Activated CD8-positive, alpha-beta memory T cell treated with anti-CD3 and anti-CD28 coated beads, Interleukin-2, amount 10 ng/mL, durations not matched to agents 7 days and 5 days (primary cell): ENCODE measurements at places on chromosomes 5 and 9.

- DNase-seq = no peak
These were observed 8.3 kb downstream of the ENTPD8 start for GRCh38 chr9:137432687-137433348.

DNA sequence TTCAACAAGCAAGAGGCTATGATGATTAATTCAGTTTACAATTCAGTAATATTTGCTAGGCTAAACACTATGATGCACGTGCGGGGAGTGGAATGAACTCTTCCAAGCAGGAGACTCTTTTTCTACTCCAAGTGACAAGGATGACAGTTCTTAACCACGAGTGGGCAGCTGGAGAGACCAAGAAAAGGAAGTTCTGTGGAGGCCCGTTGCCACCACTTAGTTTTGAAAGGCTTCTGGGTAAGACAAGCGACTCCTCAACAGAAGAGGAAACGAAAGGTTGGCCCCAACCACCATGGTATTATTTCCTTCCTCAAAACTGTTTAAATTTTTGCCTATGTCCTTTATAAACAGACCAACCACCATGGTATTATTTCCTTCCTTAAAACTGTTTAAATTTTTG lies 2.8 kb downstream of the DCAF12 start:
- peak; percentile 72 for DNase-seq

DNA sequence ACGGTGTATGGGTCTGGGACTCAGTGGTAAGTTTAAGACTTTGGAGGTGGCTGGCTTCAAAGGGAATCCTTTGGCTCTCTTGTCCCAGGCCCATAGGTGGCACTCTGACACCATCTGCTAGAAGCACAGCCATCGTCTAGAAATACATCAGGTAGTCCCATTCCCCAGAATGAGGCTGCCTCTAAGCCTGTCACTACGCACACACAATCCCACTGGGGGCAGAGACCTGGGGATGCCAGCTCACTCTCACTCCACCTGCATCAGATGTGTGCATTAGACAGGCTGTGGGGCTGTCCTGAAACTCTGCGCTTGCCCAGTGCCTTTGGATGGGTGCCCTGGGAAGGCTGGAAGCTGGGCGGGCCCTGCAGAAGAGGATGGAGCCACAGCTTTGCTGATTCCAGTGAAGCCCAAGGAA lies 127.5 kb upstream of the PANK3 start:
- no peak for DNase-seq

GRCh38 chr5:160020964-160021363 lies 12.0 kb downstream of the TTC1 start:
- no peak for DNase-seq

DNA sequence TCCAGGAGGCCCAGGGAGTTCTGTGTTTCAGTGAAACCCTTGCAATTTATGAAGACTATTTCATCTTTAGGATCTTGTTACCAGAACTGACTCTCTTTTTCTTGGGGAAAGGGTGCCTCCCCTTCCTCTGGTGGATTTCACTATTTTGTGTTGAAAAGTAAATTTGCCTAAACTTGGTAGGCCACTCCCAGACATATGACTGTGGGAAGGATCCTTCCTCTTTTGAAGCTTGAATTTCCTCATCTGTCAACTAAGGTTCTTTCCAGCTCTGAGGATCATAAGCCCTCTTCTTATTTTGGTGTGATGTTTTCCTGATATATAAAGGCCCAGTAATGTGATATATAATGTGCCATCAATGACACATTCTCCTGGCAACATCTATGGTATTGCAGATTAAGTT lies 59.1 kb upstream of the ZFAND5 start:
- no peak for DNase-seq

DNA sequence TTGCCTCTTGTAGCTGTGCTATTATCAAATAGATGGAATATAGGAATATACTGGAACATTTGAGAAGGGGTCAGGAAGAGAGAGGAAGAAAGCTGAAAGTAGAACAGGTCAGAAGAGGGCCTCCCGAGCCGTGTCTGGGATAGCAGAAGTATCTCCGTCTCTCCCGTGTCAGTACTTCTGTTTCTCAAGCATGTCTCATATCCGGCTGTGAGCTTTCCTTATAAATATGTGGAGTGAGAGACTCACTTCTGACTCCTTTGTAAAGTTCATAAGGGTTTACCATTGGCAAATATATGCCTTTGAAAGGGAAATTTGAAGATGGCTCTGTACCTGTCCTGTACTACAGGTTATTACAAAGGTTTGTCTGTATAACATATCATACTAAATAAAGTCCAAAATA lies 50.3 kb downstream of the MOCS2 start:
- no peak for DNase-seq

DNA sequence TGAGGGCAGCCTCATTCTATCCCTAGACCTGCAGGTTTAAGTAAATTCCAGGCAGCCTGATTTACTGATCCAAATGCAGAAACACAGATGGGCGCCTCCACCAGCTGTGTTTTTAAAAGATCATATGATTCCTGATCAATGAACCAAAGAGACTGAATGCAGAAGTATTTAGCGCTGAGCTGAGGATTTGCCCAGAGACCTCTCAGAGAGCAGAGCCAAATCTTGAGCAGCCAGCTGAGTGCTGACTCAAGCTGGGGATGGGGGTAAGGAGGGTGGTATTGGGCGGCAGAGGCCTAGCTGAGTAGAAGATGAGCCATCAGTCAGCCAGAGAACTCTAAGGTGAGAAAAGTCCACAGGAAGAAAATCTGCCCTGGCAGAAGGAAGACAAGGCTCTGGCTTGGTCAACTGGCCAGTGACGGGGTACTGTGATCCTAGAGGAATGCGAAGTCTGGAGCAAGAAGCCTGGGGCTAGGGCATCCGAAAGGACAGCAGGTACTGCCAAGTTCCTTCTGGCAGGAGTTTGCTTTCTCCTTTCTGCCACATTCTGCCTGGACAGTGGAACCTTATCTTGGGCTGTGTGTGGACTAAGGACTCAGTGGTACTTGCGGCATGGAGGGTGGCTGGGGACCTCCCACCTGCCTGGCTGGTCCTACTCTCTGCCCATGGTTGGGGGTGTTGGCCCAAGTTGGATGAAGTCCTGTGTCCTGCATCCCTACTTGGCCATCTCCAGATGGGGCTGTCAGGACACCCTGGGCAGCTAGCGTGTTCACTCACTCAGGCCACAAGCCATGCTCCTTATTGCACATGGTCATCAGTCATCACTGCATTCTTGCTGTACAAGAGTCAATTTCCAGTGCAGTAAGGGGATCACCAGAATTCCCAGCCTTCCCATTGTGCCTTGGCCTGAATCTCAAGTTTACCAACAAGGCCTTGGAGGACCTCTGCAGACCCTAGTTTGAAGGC lies 34.5 kb upstream of the CDKN2AIPNL start:
- no peak for DNase-seq

DNA sequence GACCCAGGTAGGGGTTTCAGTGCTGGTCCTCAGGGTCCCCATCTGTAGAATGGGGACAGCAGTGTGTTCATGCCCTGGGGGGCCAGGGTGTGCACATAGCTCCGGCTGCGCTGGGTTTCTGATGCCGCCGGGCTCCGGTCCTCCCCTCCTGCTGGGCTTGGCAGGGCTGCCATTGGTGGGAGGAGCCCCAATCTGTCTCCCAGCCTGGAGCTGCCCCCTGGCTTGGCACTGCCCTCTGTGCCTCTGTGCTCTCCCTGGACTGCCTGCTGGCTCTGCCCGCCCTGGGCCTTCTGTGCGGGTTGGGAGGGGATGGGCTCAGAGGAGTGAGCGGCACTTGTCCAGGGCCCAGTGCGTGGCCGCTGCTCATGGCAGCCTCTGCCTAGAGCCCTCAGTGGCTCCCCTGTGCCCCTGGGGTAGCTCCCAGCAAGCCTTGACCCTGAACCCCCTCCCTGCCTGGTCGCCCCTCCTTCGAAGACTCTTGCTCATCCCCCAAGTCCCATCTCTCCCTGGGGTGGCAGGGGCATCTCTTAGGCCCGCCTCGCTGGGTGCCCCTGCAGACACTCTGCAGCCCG lies 35.7 kb downstream of the RXRA start:
- DNase-seq = no peak
